Stimulated activated CD8-positive, alpha-beta memory T cell treated with anti-CD3 and anti-CD28 coated beads, Interleukin-4, amount 100 ng/mL, for 1 hour (primary cell): ENCODE measurements at places on chromosomes 5 and 9.

DNA sequence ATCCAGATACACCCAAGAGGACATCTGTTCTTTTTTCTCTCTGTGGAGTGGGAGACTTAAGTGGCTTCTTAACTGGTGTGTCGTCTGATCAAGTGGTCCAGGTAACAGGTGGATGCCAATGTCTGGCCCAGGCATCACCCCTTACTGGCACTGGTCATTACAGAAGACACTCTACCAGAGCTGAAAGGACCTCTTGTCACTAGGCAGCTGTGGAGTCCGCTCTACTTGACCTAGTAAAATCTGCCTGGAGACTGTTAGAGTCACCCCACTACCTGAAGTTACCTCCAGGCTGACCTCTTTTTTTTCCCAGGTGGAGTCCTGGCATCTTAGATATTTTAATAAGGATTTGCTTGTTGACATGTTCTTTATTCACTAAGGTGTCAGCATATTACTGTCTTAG lies 22.5 kb downstream of the FXN start:
- no peak for DNase-seq

DNA sequence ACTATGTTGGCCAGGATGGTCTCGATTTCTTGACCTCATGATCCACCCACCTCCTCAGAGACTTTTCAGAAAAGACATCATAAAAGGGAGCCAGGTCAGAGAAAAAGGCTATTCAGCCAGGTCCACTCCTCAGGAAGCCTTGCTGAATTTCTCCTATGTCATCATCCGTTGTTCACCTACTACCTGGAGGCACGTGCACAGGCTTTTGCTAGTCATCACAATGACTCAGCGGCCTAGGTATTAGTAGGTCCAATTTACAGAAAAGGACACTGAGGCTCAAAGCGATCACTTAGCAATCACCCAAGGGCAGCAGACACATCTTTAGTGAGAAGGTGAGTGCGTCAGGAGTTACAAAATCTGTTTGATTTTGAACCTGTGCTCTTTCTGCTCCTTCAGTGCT lies 72.3 kb upstream of the RAD23B start:
- DNase-seq: no peak

DNA sequence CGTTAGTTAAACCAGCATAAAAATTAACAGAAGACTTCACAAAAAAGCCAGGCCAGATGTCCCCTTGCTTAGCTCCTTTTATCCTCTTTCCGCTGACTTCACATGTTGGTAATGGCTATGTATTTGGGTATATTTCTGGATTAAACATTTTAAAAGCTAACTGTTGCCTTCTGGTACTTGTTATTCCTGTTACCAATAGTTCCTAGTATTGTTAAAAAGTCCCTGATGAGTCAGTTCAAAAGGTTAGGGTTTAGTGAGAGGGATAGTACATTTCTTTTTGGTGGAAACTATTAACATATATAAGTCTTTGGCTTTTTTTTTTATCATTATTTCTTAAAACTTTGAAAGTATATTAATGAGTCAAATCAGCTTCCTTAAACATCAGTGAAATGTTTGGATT lies 103.2 kb upstream of the ELL2 start:
- no peak for DNase-seq

DNA sequence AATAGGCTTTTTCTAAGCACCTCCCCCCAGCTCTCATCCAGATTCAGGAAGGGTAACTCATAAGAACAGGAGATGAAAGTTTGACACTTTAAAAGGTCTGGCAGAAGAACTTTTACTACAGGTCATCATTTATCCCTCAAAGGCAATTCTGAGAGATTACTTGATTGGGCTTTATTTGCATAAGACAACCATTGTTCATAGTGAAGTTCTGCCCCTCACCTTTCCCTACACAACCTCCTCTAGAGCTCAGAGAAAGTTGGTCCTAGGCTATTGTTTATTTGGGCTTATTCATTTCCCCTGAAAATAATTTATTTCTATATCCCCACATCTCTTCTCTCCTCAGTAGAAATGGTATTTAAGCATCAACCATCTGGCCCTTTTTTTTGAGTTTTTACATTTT lies 568.4 kb downstream of the ZNF608 start:
- DNase-seq: no peak

DNA sequence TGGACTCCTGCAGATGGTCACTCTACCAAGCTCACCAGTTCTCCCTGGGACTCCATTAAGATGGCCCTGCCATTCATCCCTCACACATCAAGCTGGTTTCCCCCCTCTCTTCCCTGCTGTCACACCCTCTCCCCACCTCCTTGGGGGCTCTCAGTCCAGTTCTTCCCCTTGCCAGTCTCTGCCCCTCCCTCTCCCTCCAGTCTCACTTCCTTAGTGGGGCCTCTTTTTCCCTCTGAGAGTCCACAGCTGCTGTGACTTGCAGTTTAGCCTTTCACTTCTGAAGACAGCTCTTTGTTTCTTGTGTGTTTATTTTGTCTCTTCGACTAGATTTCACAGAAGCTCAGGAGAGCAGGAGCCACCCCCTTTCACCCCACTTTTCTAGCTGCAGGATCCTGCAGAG lies 10.5 kb downstream of the DOCK2 start:
- DNase-seq: no peak

GRCh38 chr9:96222132-96222531 lies 79.8 kb downstream of the HSD17B3 start:
- DNase-seq: no peak

GRCh38 chr5:63011158-63011557 lies 432.5 kb downstream of the LRRC70 start:
- DNase-seq: no peak

DNA sequence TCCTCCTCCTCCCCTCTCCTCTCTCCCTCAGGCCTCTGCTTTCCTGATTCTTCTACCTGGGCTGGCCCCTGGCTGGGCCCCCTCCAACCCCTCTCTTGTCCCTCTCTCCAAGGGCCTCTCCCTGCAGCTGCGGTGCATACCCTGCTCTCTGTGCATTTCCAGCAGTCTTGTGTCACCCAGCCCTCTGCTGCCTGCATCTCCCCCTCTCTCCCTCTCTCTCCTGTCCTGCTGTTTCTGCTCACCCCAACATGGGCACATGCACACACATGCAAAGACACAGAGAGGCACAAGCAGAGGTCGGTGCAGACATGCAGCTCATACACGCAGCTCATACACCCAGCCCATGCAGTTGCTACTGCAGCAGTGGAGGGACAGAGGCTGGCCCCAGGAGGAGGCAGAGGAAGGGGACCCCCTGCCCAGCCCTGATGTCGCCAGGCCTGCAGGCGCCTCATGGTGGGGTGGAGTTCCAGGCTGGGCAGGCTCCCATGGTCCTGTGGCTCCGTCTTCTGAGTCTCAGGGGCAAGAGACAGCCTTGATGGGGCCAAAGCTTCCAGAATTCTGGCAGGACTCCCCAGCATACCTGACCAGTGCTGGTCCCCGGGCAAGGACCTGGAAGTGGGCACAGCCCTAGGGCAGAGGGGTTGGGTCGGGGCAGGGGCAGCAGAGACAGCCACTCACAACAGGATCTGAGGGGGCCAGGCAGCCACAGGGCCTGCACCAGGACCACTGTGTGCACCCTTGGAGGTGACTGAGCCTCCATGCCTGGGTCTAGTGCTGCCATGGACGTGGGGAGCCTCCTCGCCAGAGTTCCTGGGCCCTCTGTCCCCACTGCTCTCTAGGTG lies 216.9 kb downstream of the C9orf50 start:
- DNase-seq: no peak

GRCh38 chr5:172943283-172943841 lies 15.9 kb upstream of the RPL26L1 start:
- DNase-seq: no peak

DNA sequence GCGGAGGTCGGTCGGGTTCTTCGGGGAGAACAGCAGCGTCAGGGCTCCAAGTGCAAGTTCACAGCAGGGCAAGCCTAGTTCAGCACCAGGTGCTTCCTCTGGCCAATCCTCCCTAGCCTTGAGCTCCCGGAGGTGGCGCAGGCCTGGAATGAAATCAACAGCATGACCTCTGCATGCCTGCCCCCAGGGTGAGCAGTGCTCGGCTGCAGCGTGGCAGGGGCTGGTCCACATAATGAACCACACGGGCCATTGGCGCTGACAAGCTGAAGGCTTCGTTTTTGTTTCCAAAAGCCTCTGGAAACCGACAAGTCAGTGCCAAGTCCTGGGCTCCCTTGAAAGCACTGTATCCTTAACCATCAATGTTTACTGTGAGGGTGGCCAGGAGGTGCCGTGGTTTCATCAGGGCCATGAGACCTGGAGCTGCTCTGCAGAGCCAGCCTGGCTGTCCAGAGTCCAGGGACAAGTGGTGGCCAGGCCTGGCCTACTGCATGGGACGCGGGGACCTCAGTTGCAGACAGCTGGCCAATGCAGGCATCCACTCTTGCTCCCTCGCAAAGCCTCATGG lies 2.1 kb upstream of the INPP5E start:
- no peak for DNase-seq

DNA sequence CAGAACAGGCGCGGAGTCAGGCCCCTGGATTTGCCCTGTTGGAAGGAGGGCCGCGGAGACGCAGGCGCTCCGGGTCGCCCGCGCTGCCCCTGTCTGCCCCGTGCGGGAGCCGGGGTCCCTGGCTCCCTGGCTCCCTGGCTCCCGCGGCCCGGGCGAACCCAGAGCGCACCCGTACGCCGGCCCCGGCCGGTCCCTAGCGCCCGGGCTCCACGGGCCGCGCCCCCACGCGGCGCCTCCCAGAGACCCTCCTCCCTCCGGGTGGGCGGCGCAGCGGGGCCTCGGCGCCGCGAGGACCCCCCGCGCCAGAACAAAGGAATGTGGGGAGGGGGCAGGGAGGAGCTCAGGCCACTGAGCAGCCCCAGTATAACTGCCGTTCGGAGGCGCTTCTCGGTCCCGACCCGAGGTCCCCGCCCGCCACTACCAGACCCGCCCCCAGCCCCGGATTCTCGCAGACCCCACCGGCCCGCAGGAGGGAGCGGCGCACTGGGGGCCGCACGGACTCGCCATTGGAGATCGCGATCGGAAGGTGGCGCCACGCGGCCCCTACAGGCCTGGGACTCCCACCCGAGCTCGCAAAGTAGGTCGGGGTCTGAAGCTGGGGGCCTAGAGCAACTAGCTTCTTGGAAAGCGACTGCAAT lies 2.4 kb downstream of the NFIL3 start:
- no peak for DNase-seq

DNA sequence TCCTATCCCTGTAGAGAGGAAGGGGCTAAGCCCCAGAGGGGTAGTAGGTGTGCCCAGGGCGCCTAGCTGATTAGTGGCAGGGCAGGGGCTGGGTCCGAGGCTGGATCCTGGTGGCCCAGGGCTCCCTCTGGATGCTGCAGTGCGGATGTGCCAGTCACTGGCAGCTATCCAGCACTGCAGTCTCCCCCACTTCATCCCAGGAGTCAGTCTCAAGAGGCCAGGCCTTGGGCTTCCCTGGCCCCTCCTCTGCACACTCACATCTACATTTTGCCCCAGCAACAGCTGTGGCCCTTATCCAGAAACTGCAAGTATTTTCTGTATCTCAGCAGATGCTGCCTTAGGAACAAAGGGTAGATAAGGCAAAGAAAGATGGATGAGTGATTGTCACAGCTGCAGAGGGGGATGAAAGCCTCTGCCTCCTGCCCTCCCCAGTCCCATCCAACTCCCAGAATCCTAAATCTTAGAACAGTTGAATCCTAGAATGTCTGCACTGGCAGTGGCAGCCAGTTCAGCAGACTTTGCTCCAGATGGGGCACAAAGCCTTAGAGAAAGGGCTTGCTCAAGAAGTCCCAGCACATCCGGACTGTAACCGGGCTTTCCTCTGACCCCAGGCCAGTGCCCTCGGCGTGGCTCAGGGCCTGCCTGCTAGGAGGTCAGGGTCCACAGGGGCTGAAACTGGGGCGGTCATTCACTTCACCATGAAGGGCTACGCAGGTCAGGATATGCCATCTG lies 1.6 kb downstream of the ANXA6 start:
- no peak for DNase-seq

DNA sequence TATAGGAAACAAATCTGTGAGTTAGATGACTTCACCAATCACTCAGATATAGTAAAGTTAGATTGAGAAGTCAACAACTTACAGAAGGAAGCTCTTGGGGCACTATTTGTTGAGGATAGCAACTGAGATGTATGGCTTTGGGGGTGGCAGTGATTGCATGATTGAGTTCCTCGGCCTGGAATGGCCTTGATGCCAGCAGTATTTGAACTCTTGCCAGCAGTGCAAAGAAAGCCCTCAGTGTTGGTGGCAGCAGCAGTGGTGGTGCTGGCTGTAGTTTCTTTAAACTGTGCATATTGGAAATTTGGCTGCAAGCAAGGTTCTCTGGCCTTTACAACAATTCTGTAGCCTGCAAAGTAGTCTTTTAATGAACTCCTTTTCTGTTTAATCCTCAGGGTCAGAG lies 41.4 kb upstream of the PJA2 start:
- no peak for DNase-seq

GRCh38 chr9:68913054-68913453 lies 100.9 kb downstream of the PRKACG start:
- DNase-seq: no peak

GRCh38 chr9:113309204-113309813 lies 6.1 kb upstream of the RNF183 start:
- DNase-seq: no peak

GRCh38 chr9:131076347-131077195 lies 19.8 kb upstream of the AIF1L start:
- no peak for DNase-seq

- no peak for DNase-seq
These were observed 470.6 kb downstream of the PRDM9 start for GRCh38 chr5:23977997-23978396.

GRCh38 chr5:52262844-52263243 lies 524.9 kb upstream of the ITGA1 start:
- DNase-seq: no peak

- DNase-seq: peak; percentile 38
These were observed 30.9 kb downstream of the GALNT10 start for GRCh38 chr5:154221371-154221896.

DNA sequence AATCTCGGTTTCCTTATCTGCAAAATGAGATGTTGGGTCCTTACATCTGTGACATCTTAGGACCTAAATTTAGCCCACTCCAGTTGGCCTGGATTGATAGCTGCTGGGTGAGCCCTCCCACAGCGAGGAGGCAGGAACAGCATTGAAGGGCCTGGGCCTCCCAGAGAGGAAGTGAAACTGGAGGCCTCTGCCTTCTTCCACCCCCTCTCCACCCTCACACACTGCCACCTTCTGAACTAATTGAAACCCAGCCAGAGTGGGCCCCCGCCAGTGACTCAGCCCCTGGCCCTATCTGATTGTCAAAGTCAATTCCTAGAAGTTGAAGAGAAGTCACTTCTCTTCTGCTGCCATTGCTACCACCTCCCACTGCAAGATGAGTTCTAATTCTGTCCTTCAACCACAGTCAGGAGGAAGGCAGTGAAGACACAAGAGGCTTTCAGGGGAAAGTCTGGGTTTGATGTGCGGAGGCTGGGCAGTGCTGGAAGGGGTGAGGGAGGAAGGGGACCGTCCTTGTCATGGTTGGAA lies 55.2 kb upstream of the NEK6 start:
- peak; percentile 45 for DNase-seq
